ENCODE measurements at places on chromosomes 7 and 10.

GRCh38 chr7:15845868-15846267, 159.4 kb upstream of the MEOX2 start:
- DNase-seq = no peak

GRCh38 chr7:139762886-139763285, 14.9 kb downstream of the HIPK2 start:
- DNase-seq = peak; percentile 48

- no peak for DNase-seq
These were observed 25.4 kb upstream of the EXOC6 start for GRCh38 chr10:92822964-92823363.

- no peak for DNase-seq
These were observed 34.8 kb downstream of the ITGB8 start for GRCh38 chr7:20365486-20365885.

DNA sequence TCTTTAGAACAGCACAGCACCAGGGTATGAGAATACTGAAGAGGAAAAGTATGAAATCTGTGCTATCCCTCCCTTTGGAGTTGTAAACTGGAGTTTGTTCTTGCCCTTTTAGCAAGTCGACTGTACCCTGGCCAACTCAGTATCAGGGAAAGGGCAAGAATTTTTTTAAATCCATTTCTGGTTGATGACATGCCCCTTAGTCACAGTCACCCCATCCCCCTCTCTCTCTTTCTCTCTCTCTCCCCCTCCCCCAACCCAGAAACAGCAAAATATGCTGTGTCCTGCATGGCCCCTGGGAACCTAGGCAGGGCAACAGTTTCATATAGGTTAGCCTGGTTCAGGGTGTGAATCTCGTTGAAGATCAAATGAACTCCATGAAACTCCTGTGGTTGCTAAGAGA, 177.7 kb upstream of the ADO start:
- no peak for DNase-seq
